ENCODE measurements at places on chromosomes 5 and 9. TPM values are rescaled to one million over a fixed set of nuclear protein-coding genes. Genes with fewer than 3 reads are reported as not detected.

The SRA1 gene
- 34.6 TPM for total RNA-seq

DNA sequence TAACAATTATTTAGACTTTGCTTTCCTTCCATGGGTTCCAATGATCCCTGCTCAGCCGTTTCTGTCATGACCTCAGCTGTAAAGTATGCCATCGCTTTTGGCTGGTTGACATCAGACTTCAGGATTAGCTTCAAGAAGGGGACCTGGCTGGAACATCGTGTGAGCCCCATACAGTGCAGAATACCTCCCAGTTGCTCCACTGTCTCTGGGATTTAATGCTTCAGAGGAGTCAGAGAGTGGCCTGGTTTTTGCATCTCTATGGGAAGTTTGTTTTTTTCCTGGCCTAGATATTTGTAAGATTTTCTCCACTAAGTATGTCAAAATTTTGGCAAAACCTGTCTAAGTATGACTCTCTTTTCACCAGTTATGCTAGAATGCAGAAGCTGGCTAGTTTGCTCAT, 216.9 kb downstream of the GABBR2 start:
- DNase-seq: no peak
- H3K4me1 ChIP-seq: peaks cover 18% of the 10 kb centered on the region
- no peak overlapping the region for H3K27ac ChIP-seq
- H3K36me3 ChIP-seq: peaks cover 4% of the 10 kb centered on the region

DNA sequence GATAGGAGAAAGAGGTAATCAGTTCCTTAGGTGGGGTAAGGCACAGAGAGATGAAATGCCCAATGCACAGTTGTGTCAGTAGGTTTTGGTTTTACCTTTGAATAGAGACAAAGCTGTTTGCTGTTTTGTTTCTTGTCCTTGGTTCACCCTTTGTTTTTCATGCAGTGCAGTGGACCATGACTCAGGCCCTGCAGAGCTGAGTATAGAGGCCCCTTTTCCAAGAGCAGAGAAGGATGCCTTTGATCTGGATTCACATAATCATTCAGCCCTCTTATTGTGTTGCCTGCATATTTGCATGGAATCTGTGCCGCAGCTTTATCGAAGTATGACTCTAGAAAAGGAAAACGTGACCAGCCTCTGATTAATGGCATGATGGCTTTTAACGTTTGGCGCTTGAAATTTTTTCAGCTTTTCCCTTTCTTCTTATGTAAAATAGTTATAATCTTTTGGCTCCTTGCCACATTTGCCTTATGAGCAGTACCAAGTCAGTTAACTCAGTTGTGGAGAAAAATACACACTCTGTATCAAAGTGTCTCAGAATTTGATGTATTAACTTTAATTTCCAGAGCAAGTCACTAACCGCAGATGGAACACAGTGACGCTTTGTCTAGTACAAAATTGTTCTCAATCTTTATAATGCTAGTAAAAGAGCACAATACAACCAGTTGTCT, 197.6 kb downstream of the KDM4C start:
- H3K27me3 ChIP-seq: no peaks in the 10 kb centered on the region
- peaks cover 38% of the 10 kb centered on the region for H3K4me1 ChIP-seq
- H3K27ac ChIP-seq: peak overlapping the region; percentile 67
- no peak for DNase-seq
- peak overlapping the region; percentile 10 for H3K4me3 ChIP-seq
- H3K36me3 ChIP-seq: peaks cover 1% of the 10 kb centered on the region

The CA9 gene
- total RNA-seq: 2.1 TPM

- peak overlapping the region; percentile 79 for H3K4me3 ChIP-seq
- no peaks in the 10 kb centered on the region for H3K36me3 ChIP-seq
- DNase-seq: no peak
- H3K4me1 ChIP-seq: peaks cover 30% of the 10 kb centered on the region
- H3K27me3 ChIP-seq: peaks cover 20% of the 10 kb centered on the region
- no peak overlapping the region for H3K27ac ChIP-seq
These were observed 938 bp downstream of the NINJ1 start for GRCh38 chr9:93132946-93133680.

DNA sequence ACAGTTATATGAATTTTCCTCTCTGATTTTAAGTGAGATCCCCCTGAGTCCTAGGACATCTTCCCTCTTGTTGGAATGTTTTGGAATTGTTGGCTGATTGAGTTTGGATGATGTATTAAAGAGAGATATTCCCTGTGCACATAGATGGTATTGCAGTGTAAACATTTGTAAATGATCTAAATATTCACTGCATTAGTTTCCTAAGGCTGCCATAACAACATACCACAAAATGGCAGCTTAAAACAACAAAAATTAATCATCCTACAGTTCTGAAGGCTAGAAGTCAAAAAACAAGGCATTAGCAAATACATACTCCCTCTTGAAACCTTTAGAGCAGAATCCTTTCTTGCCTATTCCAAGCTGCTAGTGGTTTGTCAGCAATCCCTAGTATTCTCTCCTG, 38.0 kb upstream of the MROH2B start:
- H3K4me1 ChIP-seq: no peaks in the 10 kb centered on the region
- no peaks in the 10 kb centered on the region for H3K36me3 ChIP-seq
- no peak overlapping the region for H3K27ac ChIP-seq
- DNase-seq: no peak
- H3K4me3 ChIP-seq: no peak overlapping the region

The GMCL2 gene
- not detected for total RNA-seq

- H3K4me3 ChIP-seq: no peak overlapping the region
- no peak for DNase-seq
- H3K4me1 ChIP-seq: peaks cover 5% of the 10 kb centered on the region
- H3K36me3 ChIP-seq: no peaks in the 10 kb centered on the region
- no peaks in the 10 kb centered on the region for H3K27me3 ChIP-seq
These were observed 131.4 kb downstream of the MED10 start for GRCh38 chr5:6246820-6247437.

GRCh38 chr5:141560151-141560550, 58.6 kb downstream of the DIAPH1 start:
- H3K36me3 ChIP-seq: peaks cover 14% of the 10 kb centered on the region
- H3K4me3 ChIP-seq: peak overlapping the region; percentile 64
- DNase-seq: no peak

The PSD2 gene
- 0.57 TPM for total RNA-seq

The SHROOM1 gene
- total RNA-seq: 8.1 TPM

- peak overlapping the region; percentile 64 for H3K27ac ChIP-seq
- H3K27me3 ChIP-seq: no peaks in the 10 kb centered on the region
- DNase-seq: no peak
- peaks cover 41% of the 10 kb centered on the region for H3K4me1 ChIP-seq
These were observed 13.1 kb downstream of the CERT1 start for GRCh38 chr5:75498208-75498777.

The CHSY3 gene
- 0.98 TPM for total RNA-seq

DNA sequence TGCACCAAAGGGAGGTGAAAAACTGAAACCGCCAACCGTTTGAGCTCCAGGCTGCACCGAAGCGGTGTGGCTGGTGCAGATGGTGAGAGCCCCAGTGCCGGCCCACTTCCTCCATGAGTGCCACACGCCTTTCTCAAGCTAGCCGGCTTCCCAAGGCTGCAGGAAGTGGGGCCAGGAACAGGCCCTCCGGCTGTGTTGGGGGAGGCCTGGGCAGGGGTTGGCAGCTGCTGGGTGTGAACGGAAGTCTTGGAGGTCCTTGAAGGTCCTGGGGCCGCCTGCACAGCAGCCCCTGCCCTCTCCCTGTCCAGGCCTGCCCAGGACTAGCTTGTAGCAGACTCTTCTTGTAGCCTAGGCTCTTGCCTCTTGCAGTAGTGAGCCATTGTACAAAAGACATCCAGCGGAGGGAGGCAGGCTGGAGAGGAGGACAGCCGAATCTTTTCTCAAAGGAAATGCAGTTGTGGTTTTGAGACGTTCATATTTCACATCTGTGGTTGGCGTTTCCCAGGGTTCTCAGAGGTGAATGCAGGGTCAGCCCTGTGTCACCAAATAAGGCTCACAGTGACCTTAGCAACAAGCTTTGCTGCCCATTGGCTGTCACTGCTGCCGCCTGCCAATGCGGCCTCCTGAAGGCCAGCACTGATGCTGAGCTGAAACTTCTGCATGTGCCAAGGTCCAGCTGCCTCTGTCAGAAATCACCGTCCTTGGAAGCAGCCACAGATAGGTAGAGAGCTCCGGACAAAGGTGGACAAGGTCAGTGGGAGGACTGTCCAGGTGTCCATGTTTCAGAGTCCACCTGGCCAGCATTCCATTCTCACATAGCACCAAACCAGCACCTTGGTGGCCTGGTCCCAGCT, 23.9 kb downstream of the IRF1 start:
- H3K4me1 ChIP-seq: peaks cover 37% of the 10 kb centered on the region
- peaks cover 10% of the 10 kb centered on the region for H3K36me3 ChIP-seq
- DNase-seq: no peak
- no peak overlapping the region for H3K27ac ChIP-seq

DNA sequence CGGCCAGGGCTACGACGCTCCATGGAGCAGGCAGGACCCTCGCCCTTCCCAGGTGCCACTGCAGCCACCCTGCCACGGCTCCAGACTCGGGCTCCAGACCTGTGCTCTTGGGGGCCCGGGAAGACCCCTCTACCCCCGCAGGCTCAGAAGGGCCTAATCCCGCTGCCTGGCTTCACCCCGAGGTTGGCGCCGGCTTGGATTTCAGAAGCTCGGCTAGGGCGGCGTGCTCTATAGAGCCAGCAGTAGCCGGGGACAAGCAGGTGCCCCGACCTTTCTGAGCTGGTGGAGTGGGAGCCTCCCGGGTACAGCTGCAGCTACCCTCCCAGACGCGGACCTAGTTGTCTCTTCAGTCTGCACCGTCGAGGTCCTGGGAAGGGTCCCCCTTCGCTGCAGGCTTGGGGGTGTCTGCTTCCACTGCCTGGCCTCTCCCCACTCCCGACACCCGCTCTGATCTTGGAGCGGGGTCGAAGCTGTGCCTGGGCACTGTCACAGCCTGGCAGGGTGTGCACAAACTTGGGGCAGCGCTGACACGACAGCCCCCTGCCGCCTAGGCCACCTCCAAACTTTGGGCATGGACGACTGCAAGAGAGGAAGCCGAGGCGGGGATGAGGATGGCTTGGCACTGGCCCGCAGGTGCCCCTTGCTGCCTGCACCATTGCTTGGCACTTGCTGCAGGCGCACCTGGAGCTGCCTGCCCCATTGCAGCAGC, 1366.1 kb upstream of the CDH9 start:
- no peak overlapping the region for H3K4me3 ChIP-seq
- no peak for DNase-seq
- H3K27ac ChIP-seq: no peak overlapping the region
- H3K4me1 ChIP-seq: peaks cover 2% of the 10 kb centered on the region
- H3K36me3 ChIP-seq: peaks cover 10% of the 10 kb centered on the region
- no peaks in the 10 kb centered on the region for H3K27me3 ChIP-seq

Measured in WTC11 (cell line).